ENCODE measurements at places on chromosomes 5 and 9.

DNA sequence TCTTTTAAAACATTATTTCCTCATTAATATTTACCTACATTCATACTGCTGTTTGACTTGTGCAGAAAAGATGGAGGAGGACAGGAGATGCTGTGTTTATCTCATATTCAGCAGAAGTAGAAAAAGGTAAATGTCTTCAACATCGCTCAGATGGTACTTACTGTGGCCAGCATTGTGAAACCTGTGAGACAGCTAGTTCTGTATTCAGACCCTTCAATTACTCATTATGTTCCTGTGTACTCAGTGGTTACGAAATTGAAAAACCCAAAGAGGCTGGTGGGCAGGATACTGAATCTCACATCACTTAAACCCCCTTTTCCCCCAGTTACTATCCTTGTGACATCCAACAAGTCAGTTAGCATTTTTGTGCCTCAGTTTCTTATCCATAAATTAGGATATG is 216.0 kb downstream of the KDM4C start:
- no peak for DNase-seq

DNA sequence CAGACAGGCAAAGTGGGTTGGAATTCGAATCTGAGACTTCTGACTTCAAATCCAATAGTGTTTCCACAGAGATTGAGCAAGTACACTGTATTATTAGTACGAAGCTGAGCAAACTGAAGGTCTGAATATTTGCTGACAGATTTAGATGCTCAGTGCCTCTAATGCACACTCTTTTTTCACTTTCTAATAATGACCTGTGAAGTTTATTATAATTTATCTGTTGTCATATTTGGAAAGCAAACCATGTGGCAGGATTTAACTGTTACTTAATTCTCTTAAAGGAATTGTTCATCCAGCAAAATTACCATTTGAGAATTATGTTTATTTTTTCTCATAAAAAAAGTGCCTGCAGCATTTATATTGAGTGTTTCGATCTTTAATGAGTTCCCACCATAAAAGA is 277.3 kb downstream of the DMRT2 start:
- DNase-seq, result no peak

- DNase-seq, result no peak
Observed at GRCh38 chr9:129640086-129640870, 1.7 kb downstream of the ASB6 start.

GRCh38 chr5:150014456-150014855 is 13.9 kb downstream of the HMGXB3 start:
- no peak for DNase-seq

- DNase-seq, result peak; percentile 22
Observed at GRCh38 chr9:108186642-108187395, 669.0 kb downstream of the ACTL7B start.

DNA sequence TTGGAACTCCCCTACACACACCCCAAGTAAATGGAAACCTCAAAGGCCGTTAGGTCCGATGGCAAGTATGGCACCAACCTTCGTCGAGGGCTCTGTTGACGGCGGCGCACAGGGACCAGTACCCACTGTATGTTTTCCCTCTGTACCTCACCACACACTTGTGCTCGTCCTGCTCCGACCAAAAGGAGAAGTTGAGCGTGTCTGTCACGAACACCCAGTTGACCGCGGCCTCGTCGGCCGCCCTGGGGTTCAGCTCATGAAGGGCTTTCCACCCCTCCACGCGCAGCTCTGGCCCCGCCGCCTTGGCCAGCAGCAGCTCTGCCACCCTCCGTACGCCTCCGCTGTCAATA is 24.0 kb downstream of the HNRNPK start:
- no peak for DNase-seq

DNA sequence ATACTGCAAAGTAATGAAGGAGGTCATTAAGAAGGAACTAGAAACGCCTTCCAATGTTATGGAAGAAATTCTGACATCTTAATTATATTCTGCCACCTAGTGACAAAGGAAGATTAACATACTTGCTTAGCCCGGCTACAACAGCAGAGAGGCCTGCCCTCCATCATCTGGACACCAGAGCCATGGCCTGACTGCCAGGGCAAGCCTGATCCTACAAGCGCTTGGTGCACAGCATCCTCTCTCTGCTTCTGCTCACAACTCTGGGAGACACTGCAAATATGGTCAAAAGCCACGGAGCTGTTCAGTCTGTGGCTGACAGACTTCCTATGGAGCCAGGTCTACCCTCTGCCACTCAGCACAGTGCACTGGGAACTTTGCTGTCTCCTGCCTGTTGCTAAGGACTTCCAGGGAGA is 87.3 kb upstream of the SLC44A1 start:
- peak; percentile 32 for DNase-seq

All from NCI-H2029 treated with DMSO at 0.1 percent for 48 hours (cell line).